GM23248 (cell line): ENCODE measurements at places on chromosomes 5 and 9.

DNA sequence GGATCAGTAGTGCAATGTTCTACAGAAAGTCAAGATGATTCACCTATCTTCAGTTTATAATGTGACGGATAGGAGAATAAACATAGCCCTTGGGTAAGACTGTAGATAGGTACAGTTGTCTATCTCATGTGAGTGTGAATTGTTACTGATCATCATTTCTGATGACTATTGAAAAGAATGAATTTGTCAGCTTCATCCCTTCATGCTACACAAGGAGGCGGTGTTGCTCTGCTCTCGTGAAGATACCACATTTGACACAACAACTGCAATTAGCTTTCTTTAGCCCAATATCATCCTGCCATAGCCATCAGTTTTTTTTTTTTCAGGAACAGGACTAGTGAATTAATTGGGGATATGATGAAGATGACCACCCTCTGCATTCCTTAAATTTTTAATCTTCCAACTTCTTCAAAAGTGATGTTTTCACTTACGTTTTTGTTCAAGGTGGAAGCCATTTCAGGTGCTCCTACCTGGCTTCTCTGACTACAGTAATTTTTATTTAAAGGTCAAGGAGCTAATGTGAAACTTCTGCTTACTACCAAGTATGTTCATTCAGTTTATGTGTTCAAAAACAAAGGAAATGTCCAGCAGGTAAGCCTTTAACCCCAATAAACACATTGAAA is 152.9 kb upstream of the MOCS2 start:
- peak; percentile 80 for DNase-seq
- H3K36me3 ChIP-seq = no peaks in the 10 kb centered on the region

DNA sequence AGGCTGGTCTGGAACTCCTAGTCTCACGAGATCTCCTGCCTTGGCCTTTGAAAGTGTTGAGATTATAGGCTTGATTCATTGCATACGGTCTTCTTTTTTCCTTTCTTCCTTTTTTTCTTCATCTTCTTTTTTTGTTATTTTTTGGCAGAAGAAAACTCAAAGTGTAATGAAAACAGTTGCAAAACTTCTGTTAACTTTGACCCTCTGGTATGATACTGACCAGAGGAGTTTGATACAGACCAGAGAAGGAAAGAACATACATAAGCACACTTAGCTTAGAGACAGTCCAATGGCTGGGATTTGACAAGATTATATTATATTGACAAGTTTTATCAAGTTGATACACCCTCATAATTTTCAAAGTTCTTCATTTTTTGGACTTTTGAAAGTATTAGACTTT is 181.2 kb downstream of the NFIB start:
- no peak overlapping the region for H3K4me3 ChIP-seq
- no peaks in the 10 kb centered on the region for H3K36me3 ChIP-seq
- DNase-seq = no peak
- H3K4me1 ChIP-seq = no peaks in the 10 kb centered on the region
- no peak overlapping the region for H3K27ac ChIP-seq

GRCh38 chr9:128568470-128569078 is 16.2 kb downstream of the SPTAN1 start:
- no peaks in the 10 kb centered on the region for H3K27me3 ChIP-seq
- peak; percentile 46 for DNase-seq
- no peaks in the 10 kb centered on the region for H3K4me1 ChIP-seq
- no peak overlapping the region for H3K4me3 ChIP-seq
- H3K27ac ChIP-seq = peak overlapping the region; percentile 4; the same call in 1 of the 2 replicates
- H3K36me3 ChIP-seq = peaks cover 77% of the 10 kb centered on the region

DNA sequence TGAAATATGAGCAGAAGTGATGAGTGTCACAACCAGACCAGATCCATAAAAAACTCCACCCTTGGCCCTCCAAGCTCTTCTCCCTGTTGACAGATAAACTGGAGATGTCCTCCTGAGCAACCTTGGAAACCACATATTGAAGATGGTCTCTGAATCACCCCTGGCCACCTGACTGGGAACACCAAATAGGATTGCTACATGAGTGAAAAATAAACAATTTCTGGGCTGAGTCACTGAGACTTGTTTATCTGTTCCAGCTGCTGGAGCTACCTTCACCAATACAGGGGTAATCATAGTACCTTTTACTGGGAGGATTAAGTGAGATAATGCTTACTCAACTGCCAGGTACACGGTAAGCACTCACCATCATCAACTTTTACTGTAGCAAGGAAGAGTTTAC is 53.3 kb downstream of the PCA3 start:
- no peaks in the 10 kb centered on the region for H3K36me3 ChIP-seq
- peak overlapping the region; percentile 87 for H3K27ac ChIP-seq
- H3K4me3 ChIP-seq = no peak overlapping the region

GRCh38 chr9:13386935-13387733 is 107.6 kb upstream of the MPDZ start:
- no peaks in the 10 kb centered on the region for H3K27me3 ChIP-seq
- H3K4me3 ChIP-seq = 0 out of 2 replicates have a peak overlapping the region, but pooled peaks have one; percentile 5
- peak; percentile 87 for DNase-seq
- peak overlapping the region; percentile 91 for H3K27ac ChIP-seq
- no peaks in the 10 kb centered on the region for H3K36me3 ChIP-seq
- peaks cover 38% of the 10 kb centered on the region for H3K4me1 ChIP-seq

DNA sequence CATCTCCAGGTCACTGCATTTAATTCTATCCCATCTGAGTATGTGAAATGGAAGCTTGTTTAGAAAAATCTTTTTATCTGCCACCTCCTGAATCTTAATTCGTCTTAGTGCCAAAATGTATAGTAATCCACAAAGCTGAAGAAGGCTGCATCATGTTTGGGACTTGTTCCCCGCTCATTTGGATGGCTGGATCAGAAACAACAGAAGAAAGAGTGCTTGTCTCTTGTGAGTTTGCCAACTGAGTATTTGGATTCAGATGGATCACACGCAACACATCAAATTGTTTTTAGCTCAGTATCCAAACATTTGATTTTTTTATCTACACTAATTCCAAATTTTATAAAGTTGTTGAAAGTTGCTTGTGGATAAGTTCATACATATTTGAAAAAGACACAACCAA is 197.2 kb upstream of the PAPPA start:
- peaks cover 20% of the 10 kb centered on the region for H3K4me1 ChIP-seq
- no peak for DNase-seq
- H3K4me3 ChIP-seq = no peak overlapping the region
- H3K27ac ChIP-seq = no peak overlapping the region
